IMR-90 (cell line): ENCODE measurements at places on chromosomes 1 and 21. TPM values are rescaled to one million over a fixed set of nuclear protein-coding genes. Genes with fewer than 3 reads are reported as not detected.

The LYPD8 gene
- not detected in 2 replicates for total RNA-seq

The TEX38 gene
- not detected in 2 replicates for total RNA-seq

The TRNP1 gene
- total RNA-seq = 68.6 and 91.6 TPM in 2 replicates

The BGLAP gene
- not detected in 2 replicates for total RNA-seq

The PDPN gene
- not detected in 2 replicates for total RNA-seq

The TSSK3 gene
- not detected in 2 replicates for total RNA-seq

The WARS2 gene
- total RNA-seq = 18.3 and 20.3 TPM in 2 replicates

The NBPF8 gene
- total RNA-seq = 12.2 and 13.4 TPM in 2 replicates

The OR2G6 gene
- total RNA-seq = not detected in 2 replicates

The HRNR gene
- not detected in 2 replicates for total RNA-seq

The PKP1 gene
- under 0.01 and 0.18 TPM in 2 replicates for total RNA-seq

The FLG gene
- total RNA-seq = not detected in 2 replicates

The GPX7 gene
- total RNA-seq = 3.1 and 3.4 TPM in 2 replicates

The ANKRD35 gene
- 0.90 and 1.1 TPM in 2 replicates for total RNA-seq

The ACTN2 gene
- total RNA-seq = under 0.01 TPM in 2 replicates

The RCSD1 gene
- total RNA-seq = not detected in 2 replicates

The FAM3B gene
- total RNA-seq = not detected in 2 replicates

The CNTN2 gene
- 0.28 TPM in 1 of 2 replicates, not detected in the other for total RNA-seq

The PRAMEF2 gene
- total RNA-seq = not detected in 2 replicates

The FAAH gene
- under 0.01 TPM in 1 of 2 replicates, not detected in the other for total RNA-seq

The VWA5B1 gene
- total RNA-seq = not detected in 2 replicates

The RIPPLY3 gene
- total RNA-seq = not detected in 2 replicates

The DTL gene
- total RNA-seq = 16.7 and 19.9 TPM in 2 replicates

The ACTL8 gene
- total RNA-seq = under 0.01 and 0.28 TPM in 2 replicates

The C1orf210 gene
- total RNA-seq = not detected in 2 replicates

The EPHA8 gene
- not detected in 2 replicates for total RNA-seq

The LRRN2 gene
- total RNA-seq = not detected in 2 replicates

The RGS4 gene
- 538 and 635 TPM in 2 replicates for total RNA-seq

The HHAT gene
- 2.5 and 2.8 TPM in 2 replicates for total RNA-seq

The ZBTB8A gene
- 6.1 and 7.5 TPM in 2 replicates for total RNA-seq

The HES5 gene
- total RNA-seq = not detected in 2 replicates

The SLC1A7 gene
- not detected in 2 replicates for total RNA-seq

The FCRLA gene
- total RNA-seq = 0.28 and 0.36 TPM in 2 replicates

The CFHR3 gene
- total RNA-seq = not detected in 2 replicates

The PCSK9 gene
- total RNA-seq = under 0.01 TPM in 2 replicates

The PRKAA2 gene
- 1.4 and 2.2 TPM in 2 replicates for total RNA-seq

The RXFP4 gene
- total RNA-seq = not detected in 2 replicates

The LCE1D gene
- not detected in 2 replicates for total RNA-seq

The KCNJ15 gene
- total RNA-seq = under 0.01 TPM in 2 replicates
